Ascending aorta (tissue), 2 donors: ENCODE measurements at places on chromosomes 1 and 21.

DNA sequence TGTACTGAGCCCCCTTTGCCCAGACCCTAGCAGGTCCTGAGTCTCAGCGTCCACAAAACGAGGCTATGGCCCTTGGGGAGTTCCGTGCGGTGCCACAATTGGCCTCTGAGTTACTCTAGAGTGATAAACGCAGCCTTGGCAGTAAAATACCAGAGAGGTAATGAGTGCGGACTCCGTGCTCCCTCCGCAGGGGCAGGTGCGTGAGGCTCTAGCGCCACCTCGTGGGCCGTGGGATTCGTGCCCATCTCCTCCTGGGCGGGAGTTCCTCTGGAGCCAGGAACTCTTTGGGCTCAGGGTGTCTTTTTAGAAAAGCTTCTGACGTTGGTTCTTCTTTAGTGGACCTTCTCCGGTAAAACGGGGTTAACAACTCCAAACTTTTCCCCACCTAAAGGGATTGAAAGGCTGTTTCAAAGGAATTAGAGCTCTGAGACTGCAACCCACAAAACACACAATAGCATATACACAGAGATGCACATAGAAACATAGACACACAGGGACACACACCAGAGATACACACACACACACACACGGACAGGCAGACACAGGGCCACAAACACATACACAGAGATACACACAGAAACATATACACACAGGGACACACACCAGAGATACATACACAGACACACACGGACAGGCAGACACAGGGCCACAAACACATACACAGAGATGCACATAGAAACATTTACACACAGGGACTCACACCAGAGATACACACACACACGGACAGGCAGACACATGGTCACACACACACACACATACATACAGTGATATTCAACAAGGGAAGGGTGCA lies 99.4 kb downstream of the KCNJ15 start:
- no peak for DNase-seq

- DNase-seq = no peak
Measured at GRCh38 chr1:23679815-23680214, 11.8 kb upstream of the RPL11 start.

GRCh38 chr1:163535807-163536206 lies 214.1 kb downstream of the NUF2 start:
- no peak for DNase-seq

DNA sequence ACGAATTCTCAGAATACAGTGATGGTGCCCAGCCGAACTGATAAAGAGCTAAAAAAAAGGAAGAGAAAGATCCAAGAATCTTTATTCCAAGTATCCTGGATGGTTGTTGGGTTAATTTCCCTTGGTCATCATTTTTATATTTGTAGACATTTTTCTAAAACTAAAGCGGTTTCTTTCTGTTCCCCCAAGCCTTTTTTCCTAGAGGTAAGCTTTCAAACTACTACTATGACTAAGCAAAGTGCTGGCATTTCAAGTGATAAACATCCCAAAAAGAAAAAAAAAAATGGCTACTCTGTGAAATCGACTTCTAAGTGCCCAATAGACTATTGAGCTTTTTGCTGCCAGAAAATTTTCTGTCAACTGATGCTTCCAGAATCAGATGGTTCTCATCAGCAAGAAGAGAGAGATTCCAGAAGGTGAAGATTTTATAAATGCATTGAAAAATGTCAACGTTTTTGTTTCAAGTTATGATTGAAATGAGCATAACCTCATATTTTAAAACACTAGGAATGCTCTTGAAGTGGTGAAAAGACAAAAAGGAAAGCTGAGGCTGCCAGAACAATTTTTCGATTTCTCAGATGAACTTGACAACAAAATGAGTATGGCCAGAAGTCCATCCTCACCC lies 96.1 kb upstream of the ZC3H11B start:
- DNase-seq = no peak

DNA sequence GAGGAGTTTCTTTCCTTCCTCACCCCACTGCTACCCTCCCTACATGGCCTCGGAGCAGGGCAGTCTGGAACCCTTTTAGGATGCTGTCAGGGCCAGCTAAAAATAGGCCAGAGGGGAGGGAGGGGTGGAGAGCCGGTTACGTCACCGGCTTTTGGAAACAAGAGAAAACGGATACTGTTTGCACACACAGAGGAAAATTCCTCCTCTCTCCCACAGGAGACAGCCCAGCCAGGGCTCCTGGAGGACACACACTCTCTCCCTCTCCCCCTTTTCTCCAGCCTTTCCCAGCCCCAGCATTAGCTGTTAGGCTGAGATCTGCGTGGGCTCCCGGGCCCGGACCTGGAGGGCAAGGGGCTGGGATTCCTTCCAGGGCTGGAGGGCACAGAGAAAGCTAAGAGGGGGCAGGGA lies 20.0 kb upstream of the ALDH4A1 start:
- DNase-seq = peak; percentile 70

- peak; percentile 98 for DNase-seq
Measured at GRCh38 chr1:54275349-54275748, 75.4 kb downstream of the MRPL37 start.

GRCh38 chr1:243713470-243714186 lies 136.4 kb downstream of the AKT3 start:
- DNase-seq = no peak

DNA sequence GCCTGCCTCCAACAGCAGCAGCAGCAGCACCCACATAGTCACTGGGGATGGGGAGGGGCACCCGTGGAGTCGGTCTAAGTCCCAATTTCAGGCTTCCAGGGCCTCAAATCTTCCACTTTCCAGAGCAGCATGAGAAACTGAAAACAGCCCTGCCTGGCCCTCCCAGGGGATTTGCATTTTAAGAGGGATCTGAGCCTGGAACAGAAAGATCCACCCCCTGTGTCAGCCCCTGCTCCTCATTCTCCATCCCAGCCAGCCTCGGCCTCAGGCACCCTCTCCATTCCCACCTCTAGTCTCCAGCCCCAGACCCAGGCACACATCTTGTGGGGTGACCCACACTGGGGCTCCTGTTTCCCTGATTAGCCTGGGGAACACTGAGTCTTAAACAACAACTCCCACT lies 51.8 kb downstream of the FBXO2 start:
- DNase-seq = no peak

DNA sequence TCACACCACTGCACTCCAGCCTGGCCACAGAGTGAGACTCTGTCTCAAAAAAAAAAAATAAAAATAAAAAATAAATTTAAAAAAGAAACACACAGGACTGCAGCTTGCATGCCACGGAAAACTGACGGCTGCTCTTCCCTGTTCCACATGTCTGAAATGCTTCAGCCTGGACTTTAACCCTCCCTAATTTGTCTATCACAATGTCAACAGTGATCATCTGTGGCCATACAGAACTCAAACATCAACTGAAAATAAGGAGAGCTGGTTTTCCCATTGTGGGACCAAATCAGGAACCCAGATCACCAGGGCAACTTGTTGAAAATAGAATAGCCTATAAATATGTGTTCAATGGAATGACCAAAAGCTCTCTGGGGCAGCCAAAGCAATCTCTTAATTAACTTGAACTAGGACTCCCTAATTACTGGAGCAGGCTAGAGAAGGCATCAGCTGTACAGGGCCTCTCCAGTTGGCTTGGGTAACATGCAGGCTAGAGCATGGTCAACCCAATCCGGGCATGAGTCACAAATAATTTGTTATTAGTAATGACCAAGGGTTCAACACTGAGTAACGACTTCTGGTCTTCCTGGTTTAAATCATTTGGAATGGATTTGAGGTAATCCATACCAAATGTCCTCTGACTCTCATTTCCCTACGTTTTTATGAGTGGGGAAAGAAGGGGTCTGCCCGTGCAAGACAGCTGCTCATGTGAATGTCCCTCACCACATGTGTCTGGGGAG lies 62.7 kb upstream of the KAZN start:
- no peak for DNase-seq

- no peak for DNase-seq
Measured at GRCh38 chr1:189607477-189608096, 870.1 kb downstream of the BRINP3 start.

- peak; percentile 68 for DNase-seq
Measured at GRCh38 chr1:205543351-205544301, 39.2 kb downstream of the CDK18 start.

- DNase-seq = no peak
Measured at GRCh38 chr1:1835546-1835945, 55.3 kb downstream of the GNB1 start.

- no peak for DNase-seq
Measured at GRCh38 chr21:32282992-32283391, 4.1 kb upstream of the MIS18A start.

GRCh38 chr1:15155888-15156741 lies 2.6 kb downstream of the TMEM51 start:
- DNase-seq = no peak

- DNase-seq = peak; percentile 79
Measured at GRCh38 chr1:230797942-230798365, 50.8 kb downstream of the CAPN9 start.
